Ovary (tissue), 10 donors: ENCODE measurements at places on chromosomes 4 and X.

DNA sequence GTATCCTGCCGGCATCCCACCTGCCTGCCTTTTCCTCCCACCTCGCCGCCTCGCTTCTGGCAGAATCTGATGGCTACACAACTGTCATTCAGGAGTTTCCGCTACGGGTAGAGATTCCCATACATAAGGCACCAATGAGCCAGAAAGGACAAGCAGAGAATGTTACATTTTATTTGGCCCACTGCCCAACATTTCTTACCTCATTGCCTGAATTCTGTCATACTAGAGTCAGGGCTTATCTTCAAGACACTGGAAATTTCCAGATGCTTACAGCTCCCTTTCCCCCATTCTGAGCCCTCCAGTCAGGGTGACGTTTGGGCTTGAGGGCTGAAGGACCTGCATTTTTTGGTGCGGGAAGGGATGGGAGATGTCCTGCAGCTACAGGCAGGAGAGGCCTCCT, 113.0 kb downstream of the NHS start:
- no peak for DNase-seq

DNA sequence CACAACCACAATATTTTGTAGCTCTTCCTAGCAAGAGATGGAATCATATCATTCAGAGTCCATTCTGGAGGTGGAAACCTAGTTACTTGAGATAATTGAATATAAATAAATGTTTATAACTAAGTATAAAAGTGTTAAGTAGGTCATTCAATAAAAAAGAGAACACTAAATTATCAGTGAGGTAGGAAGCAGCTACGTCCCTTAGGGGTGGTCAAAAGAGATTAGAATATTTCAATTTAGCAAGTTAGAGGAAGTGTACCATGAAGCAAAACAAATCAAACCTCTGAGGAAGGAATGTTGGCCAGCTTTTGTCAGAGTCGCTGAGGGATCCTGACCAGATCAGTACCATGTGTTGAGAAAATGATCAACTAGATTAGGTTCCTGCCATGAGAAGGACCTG, 38.0 kb downstream of the GK2 start:
- DNase-seq = no peak

- no peak for DNase-seq
These were observed 697 bp downstream of the SRPK3 start for GRCh38 chrX:153781428-153782047.

DNA sequence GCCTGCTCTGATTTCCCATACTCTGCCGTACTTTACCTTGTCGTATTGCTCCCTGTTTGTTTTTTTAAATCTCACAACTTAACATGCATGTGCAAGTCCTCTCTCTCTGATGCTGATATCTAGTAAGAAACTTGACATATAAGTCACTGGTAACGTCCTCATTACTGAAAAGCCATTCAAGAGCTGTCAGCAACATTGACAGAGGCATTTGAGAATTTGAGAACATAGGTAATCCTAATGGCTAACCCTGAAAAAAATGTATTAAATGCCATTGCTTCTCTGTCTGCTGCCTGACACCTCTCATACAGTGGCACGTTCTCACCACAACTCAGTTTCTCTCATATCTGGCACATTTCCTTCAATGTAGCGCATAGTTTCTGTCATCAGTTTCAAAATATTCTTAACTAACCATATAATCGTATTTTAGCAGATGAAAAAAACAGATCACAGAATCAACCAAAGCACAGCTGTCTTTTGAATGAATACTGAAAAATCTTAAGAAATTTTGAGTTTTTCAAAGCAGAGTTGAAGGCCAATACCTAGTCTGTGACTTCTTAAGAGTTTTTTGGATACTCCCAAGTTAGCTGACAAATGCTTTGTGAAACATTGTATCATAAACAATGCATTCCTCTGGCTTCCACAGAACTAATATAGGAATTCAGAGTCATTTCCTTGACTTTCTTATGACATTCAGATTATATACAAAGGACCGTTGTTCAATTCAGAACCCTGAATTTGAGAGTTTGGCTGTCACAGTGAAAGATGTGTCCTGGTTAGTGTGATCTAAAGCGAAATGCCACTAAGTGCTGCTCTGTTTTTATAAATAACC, 996.4 kb downstream of the C4orf33 start:
- DNase-seq = no peak

DNA sequence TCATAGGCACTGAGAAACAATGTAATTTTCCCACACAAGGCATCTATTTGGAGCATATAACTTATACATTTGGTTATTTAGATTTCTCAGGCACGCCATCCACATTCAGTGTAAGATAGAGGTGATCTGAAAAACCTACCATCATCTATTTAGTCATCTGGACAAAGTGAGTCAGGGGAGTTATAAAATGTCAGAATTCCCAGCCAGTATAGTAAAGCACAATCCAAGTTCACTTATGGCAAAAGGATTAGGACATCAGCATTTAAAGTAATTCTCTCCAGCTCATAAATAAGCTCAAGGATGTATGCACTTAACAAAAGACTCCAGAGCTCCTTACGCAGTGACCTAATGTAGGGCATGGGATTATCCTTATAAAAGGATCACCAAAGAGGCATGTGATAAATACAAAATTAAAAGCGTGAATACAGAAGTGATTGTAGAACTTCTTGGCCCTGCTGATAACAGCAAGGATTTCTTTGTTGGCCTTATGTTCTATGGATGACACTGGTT, 65.3 kb upstream of the DCLK2 start:
- DNase-seq = no peak

GRCh38 chr4:119286377-119287002, 35.4 kb downstream of the FABP2 start:
- DNase-seq = peak; percentile 35

GRCh38 chrX:115023139-115023538, 5.7 kb upstream of the IL13RA2 start:
- DNase-seq = no peak

- no peak for DNase-seq
These were observed 8.9 kb upstream of the SMIM43 start for GRCh38 chr4:121773883-121774282.

DNA sequence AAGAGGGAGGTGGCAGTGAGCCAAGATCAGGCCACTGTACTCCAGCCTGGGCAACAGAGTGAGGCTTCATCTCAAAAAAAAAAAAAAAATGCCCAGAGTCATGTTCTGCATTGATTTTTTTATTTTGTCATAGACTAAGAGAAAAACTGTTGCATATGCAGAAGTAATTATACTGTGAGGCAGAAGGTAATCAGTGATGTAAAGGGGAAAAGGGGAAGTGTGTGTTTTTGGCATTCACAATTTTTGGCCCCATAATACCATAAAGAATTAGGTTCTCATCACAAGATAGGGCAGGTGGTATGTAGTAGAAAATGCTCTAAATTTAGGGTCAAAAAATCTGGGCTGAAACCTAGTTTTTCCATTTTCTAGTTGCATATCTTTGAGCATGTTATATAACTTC, 47.3 kb upstream of the GAB1 start:
- no peak for DNase-seq

DNA sequence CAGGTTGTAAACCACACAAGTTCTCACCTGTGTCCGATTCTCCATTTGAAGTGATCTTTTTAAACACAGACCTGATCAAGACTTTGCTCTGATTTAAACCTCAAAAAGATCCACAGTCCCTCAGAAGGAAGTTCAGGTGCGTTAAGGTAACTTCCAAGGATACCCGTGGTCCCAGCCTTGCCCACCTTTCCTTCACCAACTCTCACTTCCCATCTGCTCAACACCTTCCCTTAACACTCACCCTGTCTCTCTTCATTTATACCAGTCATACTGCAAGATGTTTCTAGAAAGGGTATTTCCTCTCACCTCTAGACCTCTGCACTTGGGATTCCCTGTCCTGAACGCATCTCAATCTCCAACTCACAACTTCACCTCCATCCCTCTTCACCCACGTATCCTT, 49.9 kb downstream of the ADGRA3 start:
- no peak for DNase-seq

DNA sequence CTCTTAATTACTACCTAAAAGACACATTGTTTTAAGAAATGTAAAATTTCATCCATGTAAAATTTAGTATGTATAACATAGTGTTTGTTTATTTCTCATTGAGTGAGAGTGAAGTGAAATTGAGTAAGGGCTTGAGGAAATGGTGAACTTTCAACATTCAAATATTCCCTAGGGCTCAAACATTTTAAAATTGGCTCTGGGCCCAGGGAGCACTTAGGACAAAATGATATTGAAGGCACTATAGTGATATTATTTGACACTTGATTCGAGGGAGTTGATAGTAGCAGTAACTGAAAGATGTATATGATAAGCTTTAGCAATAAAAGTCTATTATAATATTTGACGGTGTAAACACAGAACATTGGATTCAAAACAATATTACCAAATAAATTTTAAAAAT, 1244.0 kb upstream of the TENM3 start:
- DNase-seq = no peak

- DNase-seq = no peak
These were observed 114.5 kb downstream of the LARP7 start for GRCh38 chr4:112751447-112751846.

DNA sequence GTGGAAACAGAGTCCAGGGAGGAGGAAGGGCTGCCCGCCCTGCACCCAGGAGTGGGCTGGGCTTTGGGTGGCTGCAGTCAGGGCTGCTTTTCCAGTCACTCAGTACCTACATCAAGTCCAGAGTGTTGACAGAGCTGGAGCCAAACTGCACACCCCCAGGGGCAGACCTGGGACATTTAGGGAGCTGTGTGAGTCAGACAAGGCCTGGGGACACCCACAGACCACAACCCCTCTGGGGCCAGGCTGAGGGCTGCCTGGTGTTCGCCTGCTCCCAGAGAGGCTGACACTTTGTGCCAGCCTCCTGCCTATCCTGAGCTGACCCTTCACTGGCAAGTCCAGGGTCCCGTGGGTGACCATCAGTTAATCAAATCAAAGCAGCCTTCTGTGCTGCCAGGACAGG, 240.0 kb downstream of the BCOR start:
- no peak for DNase-seq

- DNase-seq = no peak
These were observed 128.5 kb downstream of the BCOR start for GRCh38 chrX:39969099-39969818.

DNA sequence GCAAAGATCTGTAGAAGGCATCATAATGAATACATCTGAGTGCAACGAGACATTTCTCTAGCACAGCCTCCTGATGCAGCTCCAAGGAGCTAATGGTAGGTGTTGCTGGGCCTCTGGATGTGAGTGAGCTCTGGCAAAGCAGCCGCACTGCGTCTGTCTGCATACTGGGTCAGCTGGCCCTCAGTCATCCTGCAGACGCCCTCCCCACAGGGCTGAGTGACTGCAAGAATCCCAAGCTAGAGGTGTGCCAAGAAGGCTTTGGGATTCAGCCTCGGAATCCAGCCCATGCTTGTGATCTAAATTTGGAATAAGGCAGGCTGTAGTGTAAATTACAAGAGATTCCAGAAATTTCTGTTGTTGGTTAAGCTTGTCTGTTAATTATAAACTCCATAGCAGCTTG, 18.5 kb downstream of the HERC3 start:
- peak; percentile 48 for DNase-seq

GRCh38 chr4:153076861-153077260, 127.4 kb upstream of the TRIM2 start:
- no peak for DNase-seq

GRCh38 chrX:10172877-10173276, 16.1 kb downstream of the CLCN4 start:
- DNase-seq = no peak

DNA sequence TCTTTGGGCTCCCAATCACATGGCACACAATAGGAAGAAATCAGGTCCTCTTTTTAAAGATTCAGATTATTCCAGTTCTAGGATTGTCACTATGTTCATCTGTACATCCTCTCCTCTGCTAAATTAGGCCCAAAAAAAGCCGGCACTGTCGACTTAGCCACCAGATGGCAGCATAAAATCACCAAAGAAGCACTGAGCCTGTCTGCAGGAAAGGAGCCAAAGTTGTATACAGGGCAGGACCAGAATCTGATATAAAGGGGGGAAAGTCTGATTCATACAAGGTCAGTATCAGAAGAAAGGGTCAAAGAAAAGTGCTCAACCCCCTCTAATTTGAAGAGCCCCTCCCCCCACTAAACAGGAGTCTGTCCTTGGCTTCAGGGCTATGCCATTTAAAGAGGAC, 292.5 kb downstream of the CHIC1 start:
- DNase-seq = peak; percentile 46

DNA sequence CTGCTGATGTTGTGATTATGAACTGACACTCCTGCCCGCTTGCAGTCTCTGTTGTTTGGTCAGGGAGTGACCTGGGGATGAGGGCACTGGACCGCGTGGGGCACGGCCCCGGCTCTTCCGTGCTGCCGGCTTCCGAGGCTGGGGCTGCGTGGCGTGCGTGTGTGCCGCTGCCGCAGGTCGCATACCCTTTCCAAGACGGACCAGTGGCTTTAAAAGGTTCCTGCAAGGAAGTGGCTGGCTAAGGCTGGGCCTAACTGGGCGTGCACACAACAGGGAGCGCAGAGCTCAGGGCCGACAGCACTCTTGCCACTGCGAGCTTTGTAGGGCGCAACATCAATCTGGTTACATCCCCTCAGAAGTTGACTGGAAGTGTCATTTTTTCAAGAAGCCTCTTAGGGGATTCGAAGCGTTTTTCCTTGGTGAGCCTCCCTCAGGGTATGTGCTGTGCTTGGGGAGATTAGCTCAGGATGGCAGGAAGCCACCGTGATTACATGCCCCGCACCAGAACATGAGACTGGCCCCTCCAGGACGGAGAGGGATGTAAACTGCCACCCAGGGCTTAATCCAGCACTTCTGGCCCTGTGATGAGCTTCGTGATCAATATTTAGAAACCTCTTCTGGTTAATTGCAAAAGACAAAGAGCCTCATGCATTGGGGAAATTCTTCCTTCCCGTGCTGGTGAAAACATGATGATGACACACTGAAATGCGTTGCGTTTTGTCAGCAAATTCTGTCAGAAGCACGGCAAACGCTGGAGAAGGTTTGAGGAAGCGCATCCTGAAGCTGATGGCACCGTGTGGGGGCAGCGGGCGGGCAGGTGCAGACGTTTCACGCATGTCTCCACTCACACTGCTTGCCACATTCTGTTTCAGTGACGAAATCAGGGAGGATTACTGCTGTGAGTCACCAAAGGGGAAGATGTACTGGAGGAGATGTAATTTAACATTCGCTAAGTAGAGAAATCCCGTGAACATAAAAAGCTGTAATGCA, 11.1 kb downstream of the MAEA start:
- DNase-seq = no peak
